ENCODE measurements at places on chromosomes 1 and 21. TPM values are rescaled to one million over a fixed set of nuclear protein-coding genes. Genes with fewer than 3 reads are reported as not detected.

GPA33 gene
- total RNA-seq: not detected

PRKACB gene
- total RNA-seq: 10.3 TPM

KLHL17 gene
- total RNA-seq: 18.9 TPM

ZBTB8OS gene
- 63.9 TPM for total RNA-seq

All from A375 (cell line).